ENCODE measurements at places on chromosomes 2 and 18. TPM values are rescaled to one million over a fixed set of nuclear protein-coding genes. Genes with fewer than 3 reads are reported as not detected.

DNA sequence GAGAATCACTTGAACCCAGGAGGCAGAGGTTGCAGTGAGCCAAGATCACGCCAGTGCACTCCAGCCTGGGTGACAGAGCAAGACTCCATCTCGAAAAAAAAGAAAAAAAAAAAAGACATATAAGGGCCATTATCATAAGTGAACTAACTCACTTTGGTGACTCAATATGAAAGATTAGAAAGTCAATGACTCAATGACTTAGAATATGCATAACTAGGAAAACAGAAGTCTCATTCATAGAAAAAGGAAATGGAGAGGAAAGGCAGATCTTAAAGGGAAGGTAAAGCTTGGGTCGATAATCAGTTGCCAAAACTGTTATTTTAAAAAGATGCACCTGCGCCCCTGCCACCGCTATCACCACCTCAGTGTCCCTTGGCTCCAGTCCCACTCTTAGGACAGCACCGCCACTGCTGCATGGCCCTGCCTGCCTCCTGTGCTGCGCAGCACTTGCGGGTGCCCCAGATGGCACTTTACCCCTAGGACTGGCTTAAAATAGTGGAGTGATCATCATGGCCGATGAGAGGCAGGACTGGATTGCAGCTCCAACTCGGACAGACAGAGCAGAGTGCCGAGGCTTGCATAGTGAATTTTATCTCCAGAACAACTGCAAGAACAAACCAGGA is 54.7 kb downstream of the INO80D start:
- H3K27me3 ChIP-seq: no peaks in the 10 kb centered on the region
- no peak overlapping the region for H3K4me3 ChIP-seq
- H3K27ac ChIP-seq: no peak overlapping the region
- peaks cover 2% of the 10 kb centered on the region for H3K36me3 ChIP-seq
- no peak for DNase-seq

DNA sequence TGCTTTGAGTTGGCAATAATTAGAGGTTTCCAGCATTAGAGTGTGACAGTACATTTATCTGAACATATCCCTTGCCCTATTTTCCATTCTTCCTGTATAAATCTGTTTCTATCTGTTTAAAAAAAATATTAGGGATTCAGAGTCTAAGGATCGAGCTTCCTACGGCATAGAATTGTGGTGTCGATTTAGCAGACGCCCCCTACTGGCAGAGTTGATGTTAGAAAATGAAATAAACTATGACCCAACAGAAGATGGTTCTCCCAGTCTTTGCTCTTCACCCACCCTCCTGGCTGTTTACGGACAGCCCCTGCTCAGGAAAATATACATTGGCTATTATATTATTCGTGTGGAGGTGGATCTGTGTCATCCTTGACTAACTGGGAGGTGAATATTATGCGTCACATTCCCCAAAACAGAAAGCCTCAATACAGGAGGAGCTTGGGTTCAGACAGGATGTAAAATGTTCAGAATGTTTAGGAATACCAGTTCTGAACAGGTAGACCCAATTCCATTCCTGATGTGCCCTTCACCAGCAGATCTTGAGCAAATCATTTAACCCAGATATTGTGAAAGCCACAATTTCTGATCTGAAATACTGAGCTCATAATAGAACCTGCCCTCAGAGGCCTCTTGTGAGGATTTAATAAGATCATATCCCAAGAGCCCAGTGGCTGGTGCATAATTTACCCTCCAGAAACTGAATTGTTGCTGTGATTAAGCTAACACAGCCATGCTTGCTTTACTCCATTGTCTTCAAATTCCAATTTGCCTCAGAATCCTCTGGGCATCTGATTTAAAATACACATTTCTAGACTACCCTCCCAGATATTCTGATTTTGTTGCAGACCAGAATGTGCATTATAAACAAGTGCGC is 10.8 kb upstream of the ERMN start:
- no peaks in the 10 kb centered on the region for H3K36me3 ChIP-seq
- no peak overlapping the region for H3K4me3 ChIP-seq
- no peaks in the 10 kb centered on the region for H3K27me3 ChIP-seq
- no peaks in the 10 kb centered on the region for H3K4me1 ChIP-seq
- no peak overlapping the region for H3K27ac ChIP-seq
- peak; percentile 21 for DNase-seq

DNA sequence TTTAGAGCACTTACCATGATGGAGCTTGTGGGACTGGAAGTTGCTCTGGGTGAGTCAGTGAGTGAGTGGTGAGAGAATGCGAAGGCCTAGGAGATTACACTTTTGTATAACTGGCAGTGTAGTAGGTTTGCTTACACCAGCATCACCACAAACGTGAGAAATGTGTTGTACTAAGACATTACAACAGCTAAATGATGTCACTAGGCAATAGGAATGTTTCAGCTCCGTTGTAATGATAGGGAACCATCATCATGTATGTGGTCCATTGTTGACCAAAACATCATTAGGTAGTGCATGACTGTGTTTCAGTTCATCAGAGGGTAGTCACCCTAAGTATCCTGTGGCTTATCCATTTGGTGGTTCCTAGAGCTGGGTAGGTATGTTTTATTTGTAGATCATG is 11.9 kb downstream of the ZNF407 start:
- no peak for DNase-seq
- H3K4me1 ChIP-seq: no peaks in the 10 kb centered on the region
- 0 out of 2 replicates have a peak, but pooled peaks cover 2% of the 10 kb centered on the region for H3K36me3 ChIP-seq

Gene ATP8B1
- 43.8 TPM for polyA plus RNA-seq

Gene AQP12B
- polyA plus RNA-seq: not detected

- H3K4me3 ChIP-seq: no peak overlapping the region
- H3K27me3 ChIP-seq: no peaks in the 10 kb centered on the region
- no peaks in the 10 kb centered on the region for H3K4me1 ChIP-seq
- H3K36me3 ChIP-seq: no peaks in the 10 kb centered on the region
- DNase-seq: no peak
Measured at GRCh38 chr2:140892436-140892835, 1238.4 kb downstream of the LRP1B start.

DNA sequence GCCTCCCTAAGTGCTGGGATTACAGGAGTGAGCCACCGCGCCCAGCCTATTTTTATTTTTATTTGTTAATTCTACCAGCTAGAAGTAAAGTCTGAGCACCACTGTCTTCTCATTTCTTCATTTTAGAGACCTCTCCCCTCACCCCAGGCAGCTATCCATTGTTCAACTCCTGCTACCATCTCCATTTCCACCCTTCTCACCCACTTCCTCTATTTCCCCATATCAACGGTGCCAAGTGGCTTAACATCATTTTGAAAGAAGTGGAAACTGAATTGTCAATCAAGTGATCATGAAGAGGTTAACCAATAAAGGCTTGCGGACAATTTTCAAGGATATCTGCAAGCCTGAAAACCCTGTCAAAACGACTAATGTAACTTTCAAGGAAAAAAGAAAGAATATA is 323.1 kb downstream of the NBAS start:
- no peak overlapping the region for H3K4me3 ChIP-seq
- DNase-seq: no peak
- peaks cover 21% of the 10 kb centered on the region for H3K36me3 ChIP-seq
- H3K4me1 ChIP-seq: no peaks in the 10 kb centered on the region
- no peaks in the 10 kb centered on the region for H3K27me3 ChIP-seq

- H3K4me3 ChIP-seq: no peak overlapping the region
- peaks cover 25% of the 10 kb centered on the region for H3K27me3 ChIP-seq
- no peak overlapping the region for H3K27ac ChIP-seq
- H3K36me3 ChIP-seq: no peaks in the 10 kb centered on the region
Measured at GRCh38 chr2:94870440-94871225, 597 bp upstream of the TEKT4 start.

- DNase-seq: peak; percentile 67
- no peaks in the 10 kb centered on the region for H3K4me1 ChIP-seq
- H3K27ac ChIP-seq: no peak overlapping the region
Measured at GRCh38 chr2:106269591-106270291, 75.6 kb upstream of the UXS1 start.

DNA sequence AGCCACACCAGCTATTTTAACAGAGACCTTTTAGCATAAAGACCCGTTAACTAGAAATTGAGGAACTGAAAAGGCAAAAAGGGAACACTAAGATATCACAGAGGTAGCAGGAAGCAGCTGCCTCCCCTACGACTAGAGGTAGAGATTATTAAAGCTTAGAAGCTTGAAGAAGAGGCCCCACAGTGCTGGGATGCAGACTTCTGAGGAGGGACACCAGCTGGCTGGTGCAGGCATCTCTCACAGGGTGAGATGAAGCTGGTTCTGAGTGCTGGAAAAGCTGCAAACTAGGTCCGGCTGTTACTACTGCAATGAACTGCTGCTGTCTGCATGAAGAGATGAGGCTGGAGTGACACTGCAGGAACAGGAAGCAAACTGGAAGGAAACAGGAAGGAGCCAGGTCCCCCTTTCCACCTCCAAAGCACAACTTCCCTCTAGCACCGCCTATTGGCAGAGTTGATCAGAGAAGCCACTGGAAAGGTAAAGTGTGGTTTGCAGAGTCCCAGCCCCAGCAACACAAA is 61.2 kb upstream of the MRPS9 start:
- H3K27me3 ChIP-seq: no peaks in the 10 kb centered on the region
- H3K27ac ChIP-seq: no peak overlapping the region
- H3K4me1 ChIP-seq: no peaks in the 10 kb centered on the region
- H3K4me3 ChIP-seq: no peak overlapping the region

DNA sequence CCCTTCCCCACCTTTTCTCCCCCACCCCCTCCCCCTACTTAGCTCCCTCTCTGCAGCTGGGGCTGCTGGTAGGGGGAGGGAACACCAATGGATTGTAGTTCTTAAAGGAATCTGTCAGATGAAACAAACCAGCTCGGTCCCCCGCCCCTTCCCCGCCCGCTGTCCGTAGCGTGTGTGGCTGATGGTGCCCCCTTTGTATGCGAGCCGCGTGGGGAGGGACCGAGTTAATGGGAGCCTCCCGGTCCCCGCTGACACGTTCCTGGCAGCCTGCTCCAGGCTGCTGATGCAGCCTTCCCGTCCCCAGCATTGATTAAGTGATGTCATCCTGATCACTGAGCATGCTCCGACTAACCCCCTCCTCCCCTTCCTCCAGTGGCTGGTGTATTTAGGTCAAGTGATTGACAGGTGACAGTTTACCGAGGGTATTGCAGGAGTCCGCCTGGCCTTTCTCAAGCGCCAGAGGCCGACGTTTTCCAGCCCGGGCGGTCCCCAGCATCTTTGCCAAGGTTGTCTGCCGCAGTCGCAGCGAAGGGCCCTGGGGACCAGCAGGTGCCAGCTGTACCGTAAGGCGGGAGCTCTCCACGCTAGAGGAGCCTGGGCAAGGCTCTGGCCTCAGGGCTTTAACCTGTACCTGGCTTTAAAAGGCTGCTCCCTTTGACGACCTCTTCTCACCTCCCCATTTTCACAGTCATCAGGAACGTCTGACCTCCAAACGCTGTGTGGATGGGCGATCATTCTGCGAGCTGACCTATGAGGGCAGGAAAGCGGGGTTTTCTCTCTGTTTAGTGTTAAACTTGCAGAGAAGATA is 1.8 kb downstream of the KIF5C start:
- H3K4me1 ChIP-seq: peaks cover 9% of the 10 kb centered on the region
- peak overlapping the region; percentile 81 for H3K27ac ChIP-seq
- DNase-seq: peak; percentile 79
- H3K27me3 ChIP-seq: no peaks in the 10 kb centered on the region
- peak overlapping the region; percentile 59 for H3K4me3 ChIP-seq
- peaks cover 6% of the 10 kb centered on the region for H3K36me3 ChIP-seq

- H3K27ac ChIP-seq: no peak overlapping the region
- H3K4me3 ChIP-seq: no peak overlapping the region
- H3K27me3 ChIP-seq: peaks cover 5% of the 10 kb centered on the region
- DNase-seq: no peak
- H3K36me3 ChIP-seq: no peaks in the 10 kb centered on the region
Measured at GRCh38 chr2:118991554-118991953, 49.6 kb downstream of the MARCO start.

DNA sequence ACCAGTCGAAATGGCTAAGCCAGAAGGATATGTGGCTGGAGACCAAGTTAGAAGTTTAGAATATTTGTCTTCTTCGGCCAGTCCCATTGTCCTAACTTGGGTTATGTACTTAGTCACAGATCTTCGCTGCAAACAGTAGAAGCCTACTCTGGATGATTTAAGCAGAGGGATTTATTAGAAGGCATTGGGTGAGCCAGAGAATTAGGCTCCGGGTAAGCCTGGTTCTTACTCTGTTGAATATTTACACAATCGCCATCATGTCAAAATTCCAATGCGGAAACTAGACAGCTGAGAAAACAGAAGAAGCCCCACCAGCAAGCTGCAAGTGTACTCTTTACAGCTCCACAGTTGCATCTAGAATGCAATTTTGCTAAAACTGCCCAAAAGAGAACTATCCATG is 276.6 kb downstream of the CMPK2 start:
- DNase-seq: no peak
- no peaks in the 10 kb centered on the region for H3K27me3 ChIP-seq
- no peaks in the 10 kb centered on the region for H3K4me1 ChIP-seq
